ENCODE measurements at places on chromosomes 4 and X.

DNA sequence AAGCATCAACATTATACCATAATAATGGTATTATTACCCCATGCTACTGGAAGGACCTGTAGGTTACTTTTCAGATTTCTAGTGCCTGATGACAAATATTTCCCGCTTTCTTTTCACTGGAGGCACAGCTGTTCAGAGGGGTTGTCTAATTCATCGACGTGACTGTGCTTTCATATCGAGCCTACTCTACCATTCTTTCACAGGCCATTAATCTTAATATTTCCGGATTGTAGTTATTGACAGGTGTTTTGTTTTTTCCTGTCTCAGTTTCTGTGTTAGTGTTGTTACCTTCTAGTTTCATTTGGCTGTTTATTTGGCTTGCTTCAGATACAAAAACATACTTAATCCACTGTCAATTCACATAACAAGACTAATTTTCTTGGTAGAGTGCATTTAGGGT, 330.9 kb downstream of the SPOCK3 start:
- no peak for DNase-seq

GRCh38 chrX:13043938-13044337, 482 bp downstream of the FAM9C start:
- no peak for DNase-seq

DNA sequence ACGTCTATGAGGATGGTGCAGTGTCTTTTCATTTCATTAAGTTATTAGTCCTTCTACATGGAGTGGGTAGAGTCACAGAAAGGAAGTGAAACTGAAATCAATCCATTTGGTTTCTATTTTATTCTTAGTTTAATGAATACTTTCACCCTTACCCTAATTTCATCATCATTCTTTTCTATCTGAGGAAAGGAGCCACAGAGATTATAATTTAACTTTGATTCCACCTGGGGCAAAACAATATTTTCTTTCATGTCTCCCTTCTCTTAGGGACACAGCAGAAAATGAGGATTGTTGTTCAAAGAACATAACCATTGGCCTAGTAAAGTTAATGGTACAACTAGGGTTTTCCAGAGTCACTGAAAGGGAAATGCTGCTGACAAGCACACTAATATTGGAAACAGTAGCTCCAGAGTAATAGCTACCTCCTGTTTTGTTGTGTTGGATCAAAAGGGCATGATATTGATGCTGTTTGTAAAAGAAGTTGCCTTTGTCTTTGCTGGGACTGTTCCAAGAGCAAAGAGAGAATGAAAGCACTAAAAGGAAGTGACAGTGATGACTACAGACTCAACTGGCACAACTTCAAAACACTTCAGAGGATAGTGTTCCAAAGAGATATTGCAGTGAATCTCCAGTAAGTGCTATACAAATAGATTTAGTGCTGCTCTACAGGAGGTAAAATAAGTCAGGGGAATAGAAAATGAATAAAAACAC, 247.1 kb upstream of the PITX2 start:
- peak; percentile 18 for DNase-seq

- no peak for DNase-seq
These were observed 98.1 kb upstream of the OTUD4 start for GRCh38 chr4:145278341-145279121.

DNA sequence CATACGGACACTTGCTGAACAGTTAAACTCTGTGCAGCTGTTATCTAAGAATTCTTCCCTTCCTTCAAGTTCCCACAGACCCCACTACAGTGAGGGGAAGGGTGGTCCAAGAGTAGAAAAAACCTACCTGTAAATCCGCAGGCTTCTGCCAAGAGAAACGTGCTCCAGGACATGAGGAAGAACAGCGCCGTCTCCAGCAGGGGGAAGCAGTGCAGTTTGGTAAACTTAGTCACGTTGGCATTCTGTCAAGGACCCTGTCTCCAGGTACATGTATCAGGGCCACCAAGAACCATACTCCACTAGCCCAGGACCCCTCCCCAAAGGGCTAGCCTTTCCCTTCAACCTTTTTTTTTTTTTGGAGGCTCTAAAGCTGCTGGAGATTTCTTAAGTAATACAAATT, 79.9 kb downstream of the CHST7 start:
- DNase-seq = no peak

Data from GM19239 (cell line).